ENCODE measurements at places on chromosomes 7 and 10.

DNA sequence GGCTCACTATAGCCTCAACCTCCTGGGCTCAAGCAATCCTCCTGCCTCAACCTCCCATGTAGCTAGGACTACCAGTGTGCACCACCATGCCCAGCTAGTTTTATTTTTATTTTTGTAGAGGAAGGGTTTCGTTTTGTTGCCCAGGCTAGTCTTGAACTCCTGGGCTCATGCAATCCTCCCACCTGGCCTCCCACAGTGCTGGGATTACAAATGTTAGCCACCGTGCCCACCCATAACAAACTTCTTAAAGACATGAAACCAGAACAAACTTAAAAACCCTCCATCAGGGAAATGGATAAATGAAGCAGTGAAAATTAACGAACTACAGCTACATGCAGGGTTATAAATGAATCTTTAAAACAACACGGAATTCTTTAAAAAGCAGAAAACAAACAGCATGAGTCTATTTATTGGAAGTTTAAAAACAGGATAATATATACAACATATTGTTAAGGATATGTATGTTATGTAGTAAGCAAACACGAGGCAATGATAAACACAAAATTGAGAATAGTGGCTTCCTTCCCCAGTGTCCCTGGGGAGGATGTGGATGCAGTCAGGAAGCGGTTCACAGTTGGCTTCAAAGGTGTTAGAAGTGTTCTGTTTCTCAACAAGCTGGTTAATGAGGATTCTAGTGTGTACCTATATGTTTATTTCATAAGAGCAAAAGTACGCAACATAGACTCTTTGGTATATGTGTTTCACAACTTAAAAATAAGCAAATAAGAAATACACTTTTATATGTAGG is 128.2 kb upstream of the IMMP2L start:
- no peak for DNase-seq

- DNase-seq, result no peak
Observed at GRCh38 chr10:71806704-71807556, 33.6 kb upstream of the VSIR start.

DNA sequence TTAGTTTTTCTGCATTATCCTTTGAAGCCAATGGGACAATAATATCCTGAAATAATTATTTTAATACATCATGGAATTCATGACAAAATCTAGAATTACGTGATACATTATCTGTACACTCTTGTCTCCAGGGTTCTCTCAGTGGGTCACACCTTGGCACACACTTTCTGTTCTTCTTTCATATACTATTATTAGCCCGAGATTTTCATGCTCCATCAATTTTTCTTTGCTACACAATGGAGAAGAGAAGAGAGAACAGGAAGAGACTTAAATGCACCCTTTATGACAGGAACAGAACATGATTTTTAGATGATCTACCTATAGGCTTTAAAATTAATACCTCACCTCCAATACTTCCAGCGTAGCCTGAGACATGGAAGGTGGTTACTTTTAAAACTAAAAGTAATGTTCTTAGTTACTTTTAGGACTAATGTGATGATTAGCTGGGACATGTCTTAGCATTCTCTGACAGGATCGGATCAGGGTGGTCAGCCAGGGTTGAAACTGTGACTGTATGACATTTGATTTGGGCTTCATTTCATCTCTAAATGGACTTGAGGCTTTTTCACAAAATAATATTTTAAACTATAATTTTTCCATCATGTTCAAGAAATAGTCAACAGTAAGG is 148.2 kb upstream of the WNT16 start:
- no peak for DNase-seq

- DNase-seq, result no peak
Observed at GRCh38 chr10:48485711-48486110, 119.2 kb downstream of the ARHGAP22 start.

GRCh38 chr10:77586719-77587415 is 50.7 kb downstream of the KCNMA1 start:
- no peak for DNase-seq
